ENCODE measurements at places on chromosomes 5 and 9.

DNA sequence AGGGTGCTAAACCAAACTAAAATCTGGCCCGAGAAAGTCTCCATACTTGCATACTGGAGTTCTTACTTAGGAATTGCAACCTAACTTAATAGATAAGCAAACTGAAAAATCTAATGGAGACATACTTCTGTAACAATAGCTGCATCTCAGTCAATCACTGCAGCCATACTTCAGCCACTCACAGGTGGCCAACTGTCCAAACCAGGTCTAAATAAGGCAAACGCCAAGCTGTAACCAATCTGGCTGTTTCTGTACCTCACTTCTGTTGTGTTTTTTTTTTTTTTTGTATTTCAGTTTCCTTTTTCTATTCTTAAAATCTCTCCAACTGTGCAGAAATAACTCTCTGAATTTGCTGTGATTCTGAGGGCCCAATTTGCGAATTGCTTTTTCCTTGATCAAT, 4.4 kb upstream of the NDUFB6 start:
- DNase-seq, result no peak

DNA sequence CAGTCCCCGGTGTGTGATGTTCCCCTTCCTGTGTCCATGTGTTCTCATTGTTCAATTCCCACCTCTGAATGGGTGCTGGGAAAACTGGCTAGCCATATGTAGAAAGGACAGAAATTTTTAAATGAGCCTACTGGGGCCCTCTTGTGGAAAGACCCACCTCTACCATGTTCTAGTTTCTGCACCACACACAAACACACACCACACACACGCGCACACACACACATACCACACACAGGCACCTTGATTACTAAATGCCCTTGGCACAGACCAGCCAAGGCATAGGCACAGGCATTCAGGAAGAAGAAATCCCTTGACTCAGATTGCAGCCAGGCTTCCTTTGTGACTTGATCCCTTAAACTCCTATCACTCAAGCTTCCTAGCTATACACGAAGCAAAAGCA, 60.5 kb downstream of the SIL1 start:
- DNase-seq, result no peak

DNA sequence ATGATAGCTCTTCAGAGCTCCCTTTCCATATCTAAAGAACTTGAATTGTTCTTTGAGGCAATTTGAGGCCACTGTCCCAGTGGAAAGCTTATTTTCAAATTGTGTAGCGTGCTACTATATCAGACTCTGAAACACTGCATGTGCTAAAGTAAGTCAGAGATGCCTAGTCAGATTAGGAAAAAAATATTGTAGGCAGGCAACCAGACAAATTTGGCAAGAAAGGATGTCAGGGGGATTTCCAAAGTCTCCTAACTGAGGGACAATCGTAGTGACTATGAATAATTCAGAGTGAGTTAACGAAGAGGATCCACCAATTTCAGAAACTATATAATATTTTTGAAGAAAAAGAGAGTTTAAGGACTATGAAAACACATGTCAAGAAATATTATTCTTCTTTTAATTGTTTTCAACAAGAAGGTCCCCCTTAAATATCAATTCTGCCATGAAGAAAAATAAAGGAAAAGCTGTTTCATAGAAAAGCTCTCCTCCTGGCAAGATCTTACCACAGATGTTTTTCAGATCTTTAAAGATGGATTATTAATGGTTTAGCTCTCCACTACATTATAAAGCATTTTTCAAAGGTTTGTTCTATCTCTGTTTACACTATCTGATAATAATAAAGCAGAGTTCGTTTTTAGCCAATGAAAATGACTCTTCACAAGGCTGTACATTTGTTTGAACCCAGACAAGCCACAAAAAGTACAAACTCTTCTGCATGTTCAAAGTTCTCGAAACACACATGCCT, 273.5 kb upstream of the PTGER4 start:
- no peak for DNase-seq

DNA sequence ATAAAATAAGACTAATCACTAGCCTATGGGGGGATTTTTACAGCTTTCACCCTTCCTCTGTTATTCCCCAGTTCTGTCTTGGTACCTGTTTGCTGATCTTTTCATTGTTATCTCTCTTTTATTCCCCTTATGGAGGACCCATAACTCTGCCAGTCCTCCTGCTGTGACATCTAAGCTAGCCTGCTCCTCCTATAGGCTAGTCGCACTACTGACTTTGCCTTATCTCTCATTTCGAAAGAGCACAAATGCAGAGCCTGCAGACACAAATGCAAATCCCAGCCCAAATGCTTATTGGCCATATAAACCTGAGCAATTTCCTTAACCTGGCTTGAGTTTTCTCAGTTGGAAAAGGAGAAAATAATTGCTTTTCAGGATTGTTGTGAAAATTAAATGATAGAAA, 59.1 kb upstream of the CAMK4 start:
- DNase-seq, result no peak

GRCh38 chr5:52481201-52481600, 306.5 kb upstream of the ITGA1 start:
- no peak for DNase-seq

DNA sequence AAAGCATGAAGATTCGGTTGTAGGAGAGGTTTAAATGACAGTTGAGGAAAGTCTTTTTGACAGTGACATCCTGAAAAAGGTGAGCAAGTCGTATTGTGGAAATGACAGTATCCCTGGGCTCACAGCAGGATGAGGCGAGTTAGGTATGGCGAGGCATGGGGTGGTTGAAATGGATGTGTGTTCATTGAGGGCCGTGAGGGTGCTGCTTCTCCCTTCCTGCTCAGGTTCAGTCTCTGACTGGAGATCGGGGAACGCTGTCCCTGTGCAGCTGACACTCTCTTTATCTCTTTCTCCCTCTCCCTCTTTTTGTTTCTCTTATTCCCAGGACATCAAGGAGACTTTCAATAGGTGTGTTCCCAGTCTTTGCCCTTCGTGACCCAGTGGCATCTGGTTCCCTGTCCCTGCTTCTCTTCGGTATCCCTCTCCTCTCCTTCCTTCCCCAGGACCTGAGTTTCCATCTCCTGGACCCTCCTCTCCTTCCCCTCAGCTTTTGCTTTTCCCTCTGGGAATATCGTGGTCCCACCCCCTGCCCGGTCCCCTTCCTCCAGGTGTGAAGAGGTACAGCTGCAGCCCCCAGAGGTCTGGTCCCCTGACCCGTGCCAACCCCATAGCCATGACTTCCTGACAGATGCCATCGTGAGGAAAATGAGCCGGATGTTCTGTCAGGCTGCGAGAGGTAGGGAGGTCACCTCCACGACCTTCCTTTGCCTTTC, 10.2 kb downstream of the TRIM41 start:
- no peak for DNase-seq

DNA sequence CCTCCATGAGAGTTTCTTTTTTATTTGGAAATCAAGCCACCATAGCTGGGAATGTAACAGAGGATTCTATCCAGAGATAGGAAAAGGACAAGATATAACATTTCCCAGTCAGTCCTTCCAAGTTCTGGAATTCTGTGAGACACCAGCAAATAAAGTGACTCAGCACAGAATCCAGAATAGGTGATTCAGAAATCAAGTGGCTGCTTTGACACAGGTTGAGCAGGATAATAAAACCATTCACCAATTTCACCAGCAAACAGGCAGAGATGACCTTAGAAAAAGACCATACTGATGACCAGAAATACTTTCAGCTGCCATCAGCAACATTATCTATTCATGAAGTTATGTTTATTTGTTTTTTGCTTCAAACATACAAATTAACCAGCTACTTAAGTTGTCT, 491.5 kb upstream of the TUSC1 start:
- no peak for DNase-seq

Measured in NCI-H1105 treated with DMSO at 0.1 percent for 48 hours (cell line).